ENCODE measurements at places on chromosomes 5 and 9.

GRCh38 chr5:107553117-107553555, 117.6 kb downstream of the EFNA5 start:
- DNase-seq = no peak

DNA sequence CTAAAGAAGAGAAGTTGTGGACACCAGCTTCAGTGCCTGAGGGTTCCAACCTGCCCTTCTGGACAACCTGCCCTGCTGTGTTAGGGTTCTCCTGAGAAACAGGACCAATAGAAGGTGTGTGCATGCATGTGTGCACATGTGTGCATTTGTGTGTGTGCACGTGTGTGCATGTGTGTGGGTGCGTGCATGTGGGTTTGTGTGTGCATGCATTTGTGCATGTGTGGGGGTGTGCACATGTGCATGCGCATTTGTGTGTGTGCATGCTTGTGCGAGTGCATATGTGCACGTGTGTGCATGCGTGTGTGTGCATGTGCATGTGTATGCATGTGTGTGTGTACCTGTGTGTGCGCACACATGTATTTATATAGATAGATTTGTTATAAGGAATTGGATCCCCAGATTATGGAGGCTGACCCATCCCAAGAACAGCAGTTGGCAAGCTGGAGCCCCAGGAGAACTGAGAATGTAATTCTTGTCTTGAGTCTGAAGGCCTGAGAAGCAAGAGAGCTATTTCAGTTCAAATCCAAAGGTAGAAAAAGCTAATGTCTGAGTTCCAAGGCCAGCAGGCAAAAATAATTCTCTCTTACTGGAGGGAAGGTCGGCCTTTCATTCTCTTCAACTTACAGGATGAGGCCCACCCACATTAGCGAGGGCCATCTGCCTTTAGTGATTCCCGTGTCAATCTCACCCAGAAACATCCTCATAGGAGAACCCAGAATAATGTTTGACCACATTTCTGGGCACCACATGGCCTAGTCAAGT, 62.9 kb upstream of the SYNPO start:
- no peak for DNase-seq

- no peak for DNase-seq
Observed at GRCh38 chr9:14354201-14354600, 40.3 kb upstream of the NFIB start.

- no peak for DNase-seq
Observed at GRCh38 chr5:31936683-31937082, 237.4 kb downstream of the GOLPH3 start.

- DNase-seq = no peak
Observed at GRCh38 chr9:109974918-109975276, 194.9 kb downstream of the PALM2AKAP2 start.

- DNase-seq = no peak
Observed at GRCh38 chr9:134707031-134707680, 65.6 kb downstream of the COL5A1 start.

DNA sequence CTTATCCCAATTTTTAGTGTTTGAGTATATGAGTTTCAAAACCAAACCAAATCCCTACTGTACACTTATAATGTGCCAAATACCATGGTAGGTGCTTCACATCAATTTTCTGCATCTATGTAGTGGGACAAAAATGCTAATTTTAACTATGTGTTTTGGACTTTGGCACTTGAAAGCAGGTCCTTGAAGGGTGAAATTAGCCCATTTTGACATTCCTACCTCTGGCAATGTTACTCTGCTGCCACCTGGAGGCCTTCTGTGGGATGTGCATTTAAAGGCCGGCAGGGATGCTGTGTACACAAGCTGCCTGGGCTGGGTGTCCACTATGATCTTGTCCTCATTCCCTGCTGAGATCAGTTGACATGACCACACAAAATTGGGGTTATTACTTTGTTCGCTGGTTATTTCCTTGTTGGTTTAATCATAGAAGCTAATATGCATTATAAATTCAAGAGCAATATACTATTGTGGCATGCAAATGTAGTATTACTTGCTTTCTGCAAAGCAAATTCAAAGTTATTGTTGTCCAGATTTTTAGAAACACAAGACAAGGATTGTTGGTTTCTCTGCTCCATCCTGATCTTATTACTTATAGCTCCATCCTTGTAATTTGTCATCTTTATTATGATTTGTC, 166.8 kb downstream of the ARHGEF28 start:
- peak; percentile 54 for DNase-seq

DNA sequence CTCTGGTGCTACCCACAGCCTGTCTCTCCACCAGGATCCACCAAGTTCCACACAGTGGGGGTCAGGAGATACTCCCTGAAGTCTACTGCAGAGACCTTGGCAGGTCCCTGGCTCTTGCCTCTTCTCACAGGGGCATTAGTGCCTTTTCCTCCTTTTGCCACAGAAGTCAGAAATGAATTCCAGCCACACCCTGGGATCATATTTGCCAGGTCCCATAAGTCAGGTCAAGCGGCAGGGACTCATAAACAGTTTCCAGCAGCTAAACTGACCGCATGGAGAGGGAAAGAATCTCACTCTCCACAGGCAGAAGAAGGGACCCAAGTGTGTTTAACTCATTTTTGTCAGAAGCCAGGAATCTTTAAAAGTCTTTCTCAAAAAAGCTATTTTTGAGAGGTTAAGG, 13.3 kb upstream of the IFNK start:
- DNase-seq = no peak

GRCh38 chr5:178201221-178201926, 3.0 kb upstream of the HNRNPAB start:
- no peak for DNase-seq

GRCh38 chr5:111689357-111689935, 67.5 kb downstream of the NREP start:
- DNase-seq = no peak

DNA sequence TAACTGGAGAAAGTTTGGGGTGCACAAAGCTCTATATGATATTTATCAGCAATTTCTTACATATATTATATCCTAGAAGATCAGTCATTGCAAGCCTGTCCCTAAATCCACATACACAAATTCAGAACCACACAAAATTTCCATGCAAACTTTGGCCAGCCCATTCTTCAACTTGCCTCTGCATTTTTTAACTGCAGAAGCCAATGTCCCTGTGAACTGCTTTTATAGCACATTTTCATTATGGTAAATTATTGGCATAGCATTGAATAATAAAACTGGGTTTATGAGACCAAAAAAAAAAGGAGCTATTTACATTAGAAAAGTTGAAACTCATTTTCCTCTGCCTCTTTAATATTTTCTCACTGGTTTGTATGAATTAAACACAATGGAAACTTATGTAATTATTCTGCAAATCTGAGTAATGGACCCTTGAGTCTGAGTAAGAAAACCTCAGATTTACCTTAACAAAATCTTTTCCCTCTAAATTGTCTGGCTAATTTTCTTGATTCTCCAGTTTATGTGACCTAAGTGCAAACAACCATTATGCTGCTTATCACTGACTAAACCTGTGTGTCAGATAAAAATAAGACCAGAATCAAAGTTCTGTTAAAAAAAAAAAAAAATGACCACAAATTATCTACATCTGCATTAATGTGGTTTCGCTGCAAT, 398.9 kb downstream of the EFNA5 start:
- no peak for DNase-seq

GRCh38 chr9:91241909-91242308, 119.8 kb downstream of the AUH start:
- DNase-seq = no peak

DNA sequence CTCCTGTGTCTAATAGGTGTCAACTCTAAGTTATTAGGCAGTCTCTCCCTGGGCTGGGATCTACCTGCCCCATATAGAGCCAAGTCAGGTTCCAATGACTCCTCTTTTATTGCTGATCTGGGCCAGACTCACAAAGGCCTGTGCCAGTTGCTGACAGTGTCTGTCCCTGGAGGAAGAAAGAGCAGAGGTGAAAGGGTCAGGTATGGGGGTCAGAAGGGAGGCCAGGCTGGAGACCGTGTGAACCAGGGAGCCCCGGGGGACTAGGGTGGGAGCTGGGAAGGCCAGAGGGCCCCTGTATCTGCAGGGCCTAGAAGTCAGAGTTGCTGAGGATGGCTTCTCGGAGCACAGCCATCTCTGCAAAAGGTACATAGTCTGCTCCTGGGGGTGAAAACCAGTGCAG, 3.5 kb upstream of the HINT2 start:
- no peak for DNase-seq
